ENCODE measurements at places on chromosomes 12 and 14.

GRCh38 chr12:89344043-89344861 lies 8.0 kb downstream of the DUSP6 start:
- DNase-seq = no peak

DNA sequence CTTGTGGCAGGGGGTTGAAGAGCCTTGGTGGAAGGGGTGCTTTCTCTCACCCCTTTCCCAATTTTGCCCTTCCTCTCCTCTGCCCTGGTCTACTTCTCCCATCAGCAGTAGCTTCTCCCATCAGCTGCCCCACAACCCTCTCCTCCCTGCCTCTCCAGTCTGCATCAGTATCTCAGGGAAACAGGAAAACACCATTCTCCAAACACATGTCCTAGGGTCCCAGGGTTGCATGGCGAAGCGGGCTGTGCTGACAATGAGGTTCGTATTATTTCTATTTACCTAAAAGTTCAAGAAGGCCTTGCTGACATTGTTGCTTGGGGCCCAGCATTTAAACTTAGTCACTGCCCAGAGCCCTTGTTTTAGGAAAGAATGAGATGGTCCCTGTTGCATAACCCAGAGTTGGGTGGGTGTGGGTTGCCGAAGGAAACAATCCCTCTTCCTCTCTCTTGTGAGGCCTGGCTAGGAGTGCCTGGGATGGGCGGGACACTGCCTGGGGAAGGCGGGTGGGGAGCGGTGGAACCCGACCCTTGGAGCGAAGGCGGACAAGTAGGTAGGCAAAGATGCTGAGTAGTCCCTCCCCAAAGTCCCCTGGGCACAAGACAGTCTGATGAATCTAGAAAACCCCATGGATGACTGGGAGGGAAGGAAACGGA lies 1.3 kb upstream of the IGFBP6 start:
- peak; percentile 51 for DNase-seq

- DNase-seq = no peak
These were observed 4.9 kb downstream of the PTHLH start for GRCh38 chr12:27967551-27968054.

GRCh38 chr14:29684926-29685325 lies 242.7 kb downstream of the PRKD1 start:
- DNase-seq = no peak

DNA sequence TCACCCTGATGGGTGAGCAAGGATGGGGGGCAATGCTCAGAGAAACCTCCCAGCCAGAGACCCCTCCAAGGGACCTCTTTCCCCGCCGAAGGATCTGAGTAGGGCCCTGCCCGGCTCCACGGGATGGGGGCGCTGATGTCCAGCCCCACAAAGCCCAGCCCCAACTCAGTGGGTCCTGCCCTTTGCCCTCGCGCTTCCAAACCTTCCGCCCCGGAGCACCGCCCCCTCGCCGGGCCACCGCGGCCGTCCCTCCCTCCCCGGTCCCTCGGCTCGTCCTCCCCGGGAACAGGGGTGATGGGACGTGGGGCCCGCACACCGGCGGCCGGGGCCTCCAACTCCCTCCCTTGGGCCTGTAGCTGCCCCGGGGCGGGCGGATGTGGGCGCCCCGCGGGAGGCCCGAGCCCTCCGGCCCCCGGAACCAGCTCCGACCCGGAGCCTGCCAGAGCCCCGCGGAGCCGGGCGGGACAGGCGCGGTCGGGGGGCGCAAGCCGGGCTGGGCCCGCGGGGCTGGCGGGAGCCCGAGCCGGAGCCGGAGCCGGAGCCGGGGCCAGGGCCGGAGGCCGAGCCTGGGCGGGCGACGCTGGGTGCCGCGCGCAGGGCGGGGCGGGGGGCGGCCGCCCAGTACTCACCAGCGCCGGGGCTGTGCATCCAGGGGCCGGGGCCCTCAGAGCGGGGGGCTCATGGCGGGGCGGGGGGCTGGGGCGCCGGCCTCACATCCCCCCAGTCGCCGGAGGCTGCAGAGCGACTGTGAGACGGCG lies 386 bp downstream of the HDAC7 start:
- peak; percentile 86 for DNase-seq

GRCh38 chr14:68146818-68147217 lies 327.2 kb downstream of the RAD51B start:
- DNase-seq = no peak

GRCh38 chr14:72523424-72524294 lies 370.2 kb downstream of the DPF3 start:
- no peak for DNase-seq

DNA sequence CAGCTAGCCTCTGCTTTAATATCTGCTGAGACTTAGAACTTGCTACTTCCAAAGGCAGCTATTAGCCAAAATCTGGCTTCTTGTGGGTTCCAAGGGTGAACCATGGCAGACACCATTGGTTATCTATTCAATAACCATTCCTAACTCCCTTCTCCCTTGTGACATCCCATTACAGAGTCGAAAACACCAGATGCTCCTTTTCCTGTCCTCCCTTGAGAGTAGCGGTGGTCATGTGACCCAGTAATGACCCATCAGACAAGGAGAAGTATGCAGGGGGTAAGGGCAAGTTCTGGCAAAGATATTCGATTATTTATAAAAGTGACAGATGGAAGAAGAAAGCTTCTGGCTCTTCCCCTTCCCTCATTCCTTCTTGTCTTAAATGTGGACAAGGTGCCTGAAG lies 20.1 kb downstream of the TGFB3 start:
- DNase-seq = peak; percentile 9

Data from activated CD8-positive, alpha-beta memory T cell treated with anti-CD3 and anti-CD28 coated beads for 24 hours (primary cell).